ENCODE measurements at places on chromosomes 1 and 21. TPM values are rescaled to one million over a fixed set of nuclear protein-coding genes. Genes with fewer than 3 reads are reported as not detected.

Gene HAO2
- not detected for total RNA-seq

Gene PIGR
- total RNA-seq: not detected

Gene RAB3B
- 4.1 TPM for total RNA-seq

Gene C1QTNF12
- total RNA-seq: 1.8 TPM

Gene ERI3
- 55.1 TPM for total RNA-seq

Gene SPRR2E
- total RNA-seq: not detected

Gene CFAP45
- total RNA-seq: 0.37 TPM
